Pulmonary artery endothelial cell (primary cell): ENCODE measurements at places on chromosomes 16 and 17. TPM values are rescaled to one million over a fixed set of nuclear protein-coding genes. Genes with fewer than 3 reads are reported as not detected.

EVPLL gene
- not detected in 2 replicates for total RNA-seq

PPM1E gene
- total RNA-seq, result 0.28 TPM in 1 of 2 replicates, not detected in the other

UNC13D gene
- 7.3 and 7.6 TPM in 2 replicates for total RNA-seq

IFI35 gene
- 15.0 and 20.3 TPM in 2 replicates for total RNA-seq

ETV4 gene
- total RNA-seq, result 8.2 and 8.6 TPM in 2 replicates

WNK4 gene
- total RNA-seq, result 0.33 and 2.6 TPM in 2 replicates

CIAO3 gene
- total RNA-seq, result 32.9 and 48.5 TPM in 2 replicates

NPIPA2 gene
- total RNA-seq, result 0.07 and 0.60 TPM in 2 replicates

CA10 gene
- total RNA-seq, result not detected in 2 replicates
